Stimulated activated naive CD8-positive, alpha-beta T cell treated with anti-CD3 and anti-CD28 coated beads, Interleukin-15, Interleukin-2, amounts not matched to agents 100 U/mL and 50 U/mL, for 24 hours (primary cell): ENCODE measurements at places on chromosomes 12 and 14.

- DNase-seq = no peak
Observed at GRCh38 chr12:75997658-75998057, 33.9 kb downstream of the PHLDA1 start.

- DNase-seq = no peak
Observed at GRCh38 chr12:51330186-51330585, 6.2 kb upstream of the BIN2 start.

GRCh38 chr14:26528415-26529182 is 69.2 kb downstream of the NOVA1 start:
- DNase-seq = no peak

GRCh38 chr12:44550377-44550776 is 325.7 kb downstream of the NELL2 start:
- no peak for DNase-seq

- DNase-seq = no peak
Observed at GRCh38 chr14:57725399-57726077, 140.4 kb downstream of the SLC35F4 start.

DNA sequence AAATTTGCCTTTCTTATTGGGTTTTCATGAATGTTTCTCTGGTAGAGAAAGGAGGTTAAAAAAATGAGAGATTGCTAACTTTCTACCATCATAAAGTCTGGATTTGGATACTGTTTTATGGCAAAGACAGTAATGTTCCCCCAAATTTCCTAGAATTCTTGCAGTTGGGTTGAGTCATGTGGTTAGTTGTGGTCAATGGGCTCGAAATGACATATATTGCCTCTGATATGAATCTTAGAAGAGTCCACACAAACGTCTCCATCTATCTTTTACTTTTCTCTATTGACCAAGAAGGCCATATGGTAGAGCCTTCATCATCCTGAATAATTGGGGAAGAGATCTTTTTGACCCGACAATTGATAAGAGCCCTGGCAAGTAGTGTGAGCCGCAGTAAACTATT is 119.5 kb upstream of the PMCH start:
- no peak for DNase-seq

DNA sequence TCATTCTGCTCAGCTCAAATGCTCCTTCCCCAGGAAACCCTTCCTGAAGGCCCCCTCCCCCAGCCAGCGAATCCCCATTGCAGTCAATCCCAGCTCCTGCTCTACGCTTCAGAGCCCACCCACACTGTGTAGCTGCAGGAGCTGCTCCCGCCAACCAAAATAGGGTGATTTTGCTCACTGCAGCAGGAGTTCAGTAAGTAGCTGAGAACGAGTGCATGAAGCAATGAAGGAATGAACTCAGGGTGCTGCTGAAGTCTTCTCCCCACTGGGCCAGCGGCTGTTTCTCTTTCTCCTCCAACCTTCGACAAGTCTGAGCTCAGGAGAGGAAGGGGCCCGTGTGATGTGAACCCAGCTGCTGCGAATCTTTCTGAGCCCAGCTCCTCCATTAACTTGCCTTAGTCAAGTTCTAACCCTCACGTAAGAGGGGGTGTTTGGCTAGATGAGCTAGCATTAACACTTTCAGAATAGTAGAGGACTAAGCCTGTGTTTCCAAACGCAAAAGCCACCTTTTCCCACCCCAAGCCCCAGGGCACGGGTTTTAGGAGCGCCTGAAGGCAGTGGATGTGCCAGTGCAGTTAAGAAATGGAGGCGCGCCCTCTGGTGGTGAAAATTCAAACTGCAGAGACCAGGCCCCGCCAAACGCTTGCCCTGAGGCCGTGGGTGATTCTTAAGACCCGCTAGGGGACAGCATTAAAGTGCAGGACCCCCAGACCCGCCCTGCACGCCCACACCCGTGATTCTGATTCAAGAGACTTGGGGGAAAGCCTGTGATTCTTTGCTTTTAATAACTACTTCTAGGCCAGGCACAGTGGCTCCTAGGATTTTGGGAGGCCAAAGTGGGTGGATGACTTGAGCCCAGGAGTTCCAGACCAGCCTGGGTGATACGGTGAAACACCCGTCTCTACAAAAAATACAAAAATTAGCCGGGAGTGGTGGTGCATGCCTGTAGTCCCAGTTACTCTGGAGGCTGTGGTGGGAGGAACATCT is 11.9 kb upstream of the SERPINA4 start:
- peak; percentile 71 for DNase-seq

DNA sequence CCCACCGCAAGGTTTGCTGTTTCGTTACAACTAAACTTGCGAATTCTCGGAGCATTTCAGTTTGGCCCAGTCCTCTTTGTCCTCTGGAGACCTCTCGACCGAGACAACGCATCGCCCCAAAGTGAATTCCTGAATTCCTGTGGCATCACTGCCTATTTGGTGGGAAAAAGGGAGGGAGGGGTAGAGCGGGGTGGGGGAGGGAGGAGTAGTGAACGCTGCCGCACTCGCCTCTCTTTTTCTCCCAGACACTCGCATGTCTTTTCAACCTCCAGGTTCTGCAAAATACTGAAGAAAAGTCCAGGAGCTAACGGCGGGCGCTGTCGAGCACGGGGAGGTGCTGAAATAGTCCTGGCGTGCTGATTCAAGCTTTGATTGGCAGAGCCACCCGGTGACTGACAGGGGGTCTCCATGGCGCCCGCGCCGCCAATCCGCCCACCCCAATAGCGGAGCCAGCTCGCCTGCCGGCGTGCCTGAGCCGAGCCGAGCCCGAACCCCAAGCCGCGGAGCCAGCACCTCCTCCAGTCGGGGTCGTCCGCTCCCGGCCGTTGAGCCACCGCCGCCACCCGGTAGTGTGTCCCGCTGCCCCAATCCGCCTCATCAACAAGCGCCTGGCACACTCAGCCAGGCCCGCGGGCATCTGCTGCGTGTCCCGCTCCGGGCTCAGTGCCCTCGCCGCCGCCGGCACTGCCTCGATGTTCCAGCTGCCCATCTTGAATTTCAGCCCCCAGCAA is at the start of gene SIX6:
SIX6 (plus strand) TSS at position 440 of the 731 bp plus-strand sequence; CDS start at position 693, 253 bp downstream.
- DNase-seq = no peak

GRCh38 chr12:120759591-120760348 is 34.1 kb downstream of the ACADS start:
- DNase-seq = no peak

GRCh38 chr14:51294951-51295525 is 55.0 kb downstream of the TMX1 start:
- DNase-seq = no peak

GRCh38 chr14:69013943-69014782 is 35.1 kb upstream of the ACTN1 start:
- no peak for DNase-seq

- DNase-seq = peak; percentile 90
Observed at GRCh38 chr12:11500188-11500860, 105.0 kb upstream of the PRB2 start.

GRCh38 chr14:104135904-104136471 is 2.4 kb upstream of the KIF26A start:
- DNase-seq = no peak
